Lung (tissue), 17 donors: ENCODE measurements at places on chromosomes 5 and 9. TPM values are rescaled to one million over a fixed set of nuclear protein-coding genes. Genes with fewer than 3 reads are reported as not detected.

RFESD gene
- 3.8 TPM for total RNA-seq

ANKRD33B gene
- 2.2 TPM for total RNA-seq

UGT3A1 gene
- not detected for total RNA-seq

PPP1R26 gene
- total RNA-seq = 22.9 TPM

- no peak for DNase-seq
These were observed 5.4 kb upstream of the GNE start for GRCh38 chr9:36263683-36264082.

GRCh38 chr9:122402874-122403273 lies 32.0 kb downstream of the PTGS1 start:
- no peak for DNase-seq

GRCh38 chr9:8723195-8723594 lies 923.6 kb upstream of the DMAC1 start:
- DNase-seq = no peak

DNA sequence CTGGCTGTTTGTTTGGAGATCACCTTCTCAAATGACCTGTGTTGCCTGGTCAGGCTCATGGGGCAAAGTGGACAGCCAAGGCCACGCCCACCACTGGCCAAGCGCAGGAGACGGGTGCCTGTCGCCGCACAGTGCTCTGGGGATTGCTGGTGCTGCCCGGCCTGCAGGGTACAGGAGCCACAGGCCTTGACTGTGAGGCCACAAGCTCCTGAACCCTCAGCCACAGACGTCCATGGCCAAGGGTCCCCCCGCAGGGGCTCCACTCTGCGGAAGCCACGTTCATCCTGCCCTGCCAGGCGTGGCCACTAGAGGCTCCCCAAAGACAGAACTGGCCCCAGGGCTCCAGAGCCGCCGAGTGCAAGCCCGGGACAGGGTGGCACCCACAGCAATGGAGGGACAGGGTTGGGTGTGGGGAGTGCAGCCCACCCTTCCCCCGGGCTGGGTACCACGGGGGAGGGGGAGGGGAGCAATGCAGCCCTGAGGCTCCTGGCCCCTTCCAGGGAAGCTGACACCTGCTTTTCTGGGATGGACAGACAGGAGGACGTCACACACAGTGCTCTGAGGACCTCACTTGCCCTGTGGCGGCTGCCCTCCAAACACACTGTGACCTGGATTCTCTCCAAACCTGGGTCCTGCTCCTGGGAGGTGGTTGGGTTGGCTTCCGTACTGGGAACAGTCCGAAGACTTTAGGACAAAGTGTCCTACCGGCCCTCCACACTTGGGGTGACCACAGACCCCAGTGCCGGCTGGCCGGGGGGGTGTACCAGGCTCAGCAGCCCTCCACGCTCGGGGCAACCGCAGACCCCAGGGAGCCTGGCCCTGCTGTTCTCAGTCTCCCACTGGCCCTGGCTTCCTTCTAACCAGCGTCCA lies 21.5 kb downstream of the TPPP start:
- peak; percentile 86 for DNase-seq

DNA sequence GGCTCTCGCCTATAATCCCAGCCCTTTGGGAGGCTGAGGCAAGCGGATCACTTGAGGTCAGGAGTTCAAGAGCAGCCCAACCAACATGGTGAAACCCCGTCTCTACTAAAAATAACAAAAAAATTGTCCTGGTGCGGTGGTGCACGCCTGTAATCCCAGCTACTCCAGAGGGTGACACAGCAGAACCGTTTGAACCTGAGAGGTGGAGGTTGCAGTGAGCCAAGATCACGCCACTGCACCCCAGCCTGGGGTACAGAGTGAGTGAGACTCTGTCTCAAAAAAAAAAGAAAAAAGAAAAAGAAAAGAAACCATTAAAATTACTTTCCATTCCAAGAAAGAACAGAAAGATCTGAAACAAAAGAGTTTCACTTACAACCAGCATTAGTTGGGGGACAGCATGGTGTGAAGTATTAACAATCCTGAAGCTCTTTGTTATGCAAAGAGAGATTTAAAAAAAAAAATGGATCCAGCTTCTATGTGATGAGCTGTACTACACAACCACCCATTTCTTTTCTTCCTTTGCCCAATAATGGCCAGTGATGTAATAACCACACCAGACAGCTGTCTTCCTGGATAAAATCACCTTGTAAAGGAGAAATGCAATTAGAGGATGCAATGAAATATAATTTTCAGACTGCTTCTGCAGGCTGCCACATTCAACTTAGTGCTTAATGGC lies 76.9 kb downstream of the MED27 start:
- no peak for DNase-seq

- DNase-seq = no peak
These were observed 28.5 kb upstream of the TNFSF15 start for GRCh38 chr9:114834386-114834785.

GRCh38 chr5:112848116-112848811 lies 12.8 kb upstream of the SRP19 start:
- peak; percentile 71 for DNase-seq

- DNase-seq = no peak
These were observed 12.3 kb downstream of the PCBD2 start for GRCh38 chr5:134917070-134917815.

GRCh38 chr5:43017428-43017815 lies 22.7 kb downstream of the ANXA2R start:
- DNase-seq = no peak

- DNase-seq = no peak
These were observed 42.8 kb downstream of the AMBP start for GRCh38 chr9:114035221-114035844.

DNA sequence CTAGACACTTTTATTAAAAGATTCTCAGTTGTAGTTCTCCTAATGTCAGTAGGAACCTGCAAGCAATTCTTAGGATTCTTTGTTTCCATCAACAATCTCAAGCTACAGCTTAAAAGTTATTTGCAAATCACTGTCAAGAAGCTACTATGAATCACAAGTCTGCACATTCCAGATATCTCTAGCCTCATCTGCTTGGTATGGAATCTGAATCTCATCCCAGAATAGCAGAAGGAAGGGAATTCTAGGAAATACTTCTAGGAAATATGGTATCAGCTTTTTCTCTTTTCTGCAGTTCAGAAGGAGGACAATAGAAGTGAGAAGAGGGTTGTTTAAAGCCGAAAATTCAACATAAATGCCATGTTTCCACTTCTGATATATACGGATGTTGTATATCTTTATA lies 792.2 kb upstream of the CDH9 start:
- DNase-seq = no peak

DNA sequence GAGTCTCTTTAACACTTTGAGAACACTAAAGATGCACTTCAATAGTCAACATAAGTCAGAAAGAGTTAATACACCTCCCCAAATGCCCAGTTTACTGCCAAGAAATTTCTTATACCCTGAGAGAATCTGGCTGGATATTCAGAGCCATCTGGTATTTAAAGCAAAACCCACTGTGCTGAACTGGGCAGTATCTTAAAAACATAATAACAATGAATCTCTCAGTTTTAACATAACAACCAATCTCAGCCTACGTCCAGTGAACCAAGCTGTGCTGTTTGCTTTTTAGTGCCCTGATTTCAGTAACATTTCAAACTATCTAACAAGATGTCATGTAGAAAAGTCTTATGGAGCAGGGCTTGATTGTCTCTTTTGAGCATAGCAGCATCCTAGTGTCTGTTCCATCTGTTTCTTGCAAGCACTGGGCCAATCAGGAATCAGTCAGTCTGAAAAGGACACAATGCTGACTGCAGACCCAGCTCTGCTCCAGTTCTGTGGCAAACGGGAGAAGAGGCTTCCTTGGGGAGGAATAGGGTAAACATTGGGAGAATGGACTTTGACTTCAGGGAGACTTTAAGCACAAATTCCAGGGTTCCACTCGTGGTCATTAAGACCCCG lies 43.6 kb upstream of the FAM81B start:
- DNase-seq = no peak

DNA sequence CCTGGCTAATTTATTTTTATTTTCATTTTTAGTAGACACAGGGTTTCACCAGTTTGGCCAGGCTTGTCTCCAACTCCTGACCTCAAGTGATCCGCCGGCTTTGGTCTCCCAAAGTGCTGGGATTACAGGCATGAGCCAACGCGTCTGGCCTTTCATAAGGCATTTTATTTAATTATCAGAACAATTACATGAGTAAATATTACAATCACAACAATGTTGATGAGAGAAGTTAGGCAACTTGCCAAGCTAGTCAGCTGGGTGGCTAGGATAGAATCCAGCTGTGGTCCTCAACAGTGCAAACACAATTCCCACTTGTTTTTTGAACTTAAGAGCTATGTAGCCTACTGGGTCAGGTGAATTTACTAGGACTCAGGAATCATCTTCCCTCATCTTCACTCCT lies 22.0 kb downstream of the C9orf57 start:
- DNase-seq = peak; percentile 96

DNA sequence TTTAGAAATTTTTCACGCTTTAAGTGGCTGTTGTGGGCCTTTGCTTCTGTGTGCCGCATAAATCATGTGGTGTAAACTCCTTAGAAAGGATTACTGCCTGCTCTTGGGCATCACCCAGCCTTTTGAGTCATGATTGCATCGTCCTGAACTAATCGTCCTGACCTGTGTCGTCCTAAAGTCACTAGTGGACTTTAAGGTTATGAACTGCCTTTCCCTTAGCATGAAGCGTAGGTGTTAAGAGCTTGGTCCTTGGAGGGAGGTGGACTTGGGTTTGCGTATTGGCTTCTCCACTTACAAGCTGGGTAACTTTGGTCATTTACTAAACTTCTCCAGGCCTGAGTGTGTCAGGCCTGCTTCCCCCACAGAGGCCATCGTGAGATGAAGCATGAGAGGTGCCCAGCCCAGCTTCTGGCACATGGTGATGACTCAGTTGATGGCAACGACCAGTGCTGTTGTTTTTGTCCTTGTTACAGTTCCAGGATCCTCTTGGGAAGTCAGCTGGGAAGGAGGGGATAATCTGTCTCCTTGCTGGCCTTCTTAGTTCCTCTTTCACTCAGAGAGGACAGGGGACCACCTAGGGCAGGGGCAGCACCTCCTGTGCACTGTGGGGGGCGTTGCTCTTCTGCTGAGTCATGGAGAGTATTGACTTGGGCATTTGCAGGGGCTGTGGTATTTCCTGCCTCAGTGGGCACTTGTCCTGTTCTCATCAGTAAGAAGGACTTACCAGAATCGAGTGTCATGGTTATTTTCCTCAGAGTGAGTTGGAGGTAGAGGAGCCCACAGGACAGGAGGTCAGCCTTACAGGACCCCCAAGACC lies 54.2 kb upstream of the NCS1 start:
- DNase-seq = no peak

GRCh38 chr9:24602693-24603352 lies 57.1 kb upstream of the IZUMO3 start:
- no peak for DNase-seq

DNA sequence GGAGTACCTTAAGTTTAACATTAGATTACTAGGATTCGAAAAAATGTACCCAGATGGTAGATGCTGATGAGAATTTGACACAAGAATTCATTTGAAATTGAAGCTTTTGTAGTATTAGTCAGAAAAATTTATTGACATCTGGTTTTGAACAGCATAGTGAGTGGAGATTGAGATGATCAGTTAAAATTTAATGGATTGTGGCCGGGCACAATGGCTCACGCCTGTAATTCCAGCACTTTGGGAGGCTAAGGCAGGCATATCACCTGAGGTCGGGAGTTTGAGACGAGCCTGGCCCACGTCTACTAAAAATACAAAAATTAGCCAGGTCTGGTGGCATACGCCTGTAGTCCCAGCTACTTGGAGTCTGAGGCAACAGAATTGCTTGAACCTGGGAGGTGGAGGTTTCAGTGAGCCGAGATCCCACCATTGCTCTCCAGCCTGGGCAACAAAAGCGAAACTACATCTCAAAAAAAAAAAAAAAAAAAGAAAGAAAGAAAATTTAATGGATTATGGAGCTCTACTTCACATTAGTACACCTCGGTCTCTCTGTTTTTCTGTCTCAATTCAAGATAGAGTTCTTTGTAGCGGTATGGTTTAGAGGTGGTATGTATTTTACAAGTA lies 21.0 kb downstream of the NDFIP1 start:
- DNase-seq = no peak
